ENCODE measurements at places on chromosomes 7 and 10.

DNA sequence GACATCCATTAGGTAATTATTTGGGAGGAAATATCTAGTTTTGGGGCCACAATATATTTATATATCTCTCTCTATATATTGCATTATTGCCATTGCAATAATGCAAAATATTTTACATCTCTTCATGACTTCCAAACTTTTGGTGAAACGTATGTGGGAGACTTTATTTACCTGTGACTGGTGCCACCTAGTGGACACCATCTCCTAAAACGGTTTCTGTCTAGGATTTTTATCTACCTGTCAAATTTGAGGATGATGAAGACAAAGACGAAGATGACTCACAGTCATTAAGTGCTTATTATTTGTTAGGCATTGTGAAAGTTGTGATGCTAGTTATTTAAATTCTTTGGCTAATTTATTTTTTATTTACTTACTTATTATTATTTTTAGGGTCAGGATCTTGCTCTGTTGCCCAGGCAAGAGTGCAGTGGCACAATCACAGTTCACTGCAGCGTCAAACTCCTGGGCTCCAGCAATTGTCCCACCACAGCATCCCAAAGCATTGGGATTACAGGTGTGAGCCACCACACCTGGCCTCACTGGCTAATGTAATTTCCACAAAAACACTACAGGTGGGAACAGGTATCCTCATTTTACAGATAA lies 18.7 kb upstream of the CBLL1 start:
- DNase-seq, result peak; percentile 54

- peak; percentile 9 for DNase-seq
These were observed 61.4 kb downstream of the ST7 start for GRCh38 chr7:117014673-117015133.

- DNase-seq, result no peak
These were observed 1.2 kb downstream of the YWHAG start for GRCh38 chr7:76357475-76358010.

DNA sequence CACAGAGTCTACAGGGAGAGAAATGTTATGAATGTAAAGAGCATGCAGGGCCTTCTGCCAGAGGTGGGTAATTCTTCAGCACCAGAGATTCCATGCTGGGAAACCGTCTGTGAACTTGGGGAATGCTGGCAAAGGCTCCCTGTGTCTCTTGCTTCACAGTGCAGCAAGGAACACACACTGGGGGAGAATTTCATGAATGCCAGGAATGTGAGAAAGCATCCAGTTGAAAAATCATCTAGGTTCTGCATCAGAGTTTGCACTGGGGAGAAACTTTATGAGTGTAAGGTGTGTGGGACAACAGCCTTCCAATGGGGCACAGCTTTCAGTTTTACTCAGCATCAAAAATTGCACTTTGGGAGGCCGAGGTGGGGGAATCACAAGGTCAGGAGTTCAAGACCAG lies 224.3 kb upstream of the IGFBP3 start:
- DNase-seq, result no peak

- no peak for DNase-seq
These were observed 28.2 kb upstream of the PRKAR2B start for GRCh38 chr7:107016312-107016711.

DNA sequence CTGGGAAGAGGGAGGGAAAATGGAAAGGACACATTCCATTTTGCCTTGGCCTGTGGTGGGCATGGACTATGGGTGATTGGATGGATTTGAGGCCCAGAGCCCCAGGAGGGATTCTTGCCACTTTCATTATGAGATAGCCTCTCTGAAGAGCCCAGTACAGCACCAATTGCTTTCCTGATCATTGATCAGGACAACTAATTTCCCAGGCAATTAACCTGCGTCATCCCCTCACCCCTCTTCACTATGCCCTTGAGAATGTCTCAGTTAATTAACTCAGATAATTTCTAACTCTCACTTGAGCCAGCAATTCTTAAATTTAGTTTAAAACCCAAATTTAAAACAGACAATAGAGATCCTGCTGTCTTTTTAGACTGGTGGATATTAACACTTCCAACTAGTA lies 13.5 kb upstream of the PLEKHA1 start:
- DNase-seq, result no peak

- DNase-seq, result no peak
These were observed 54.2 kb downstream of the DLG5 start for GRCh38 chr10:77872151-77872946.

- no peak for DNase-seq
These were observed 156.5 kb upstream of the HDAC9 start for GRCh38 chr7:18338910-18339523.

GRCh38 chr7:152403726-152404125 lies 32.1 kb downstream of the KMT2C start:
- no peak for DNase-seq

GRCh38 chr7:138382862-138383565 lies 77.0 kb upstream of the TRIM24 start:
- no peak for DNase-seq

GRCh38 chr7:108225531-108226181 lies 95.5 kb upstream of the LAMB4 start:
- DNase-seq, result no peak

- DNase-seq, result no peak
These were observed 113.6 kb downstream of the GRK5 start for GRCh38 chr10:119320981-119321380.

- no peak for DNase-seq
These were observed 69.7 kb upstream of the CAMK2B start for GRCh38 chr7:44395067-44395466.

GRCh38 chr10:64040781-64041180 lies 519.6 kb downstream of the REEP3 start:
- no peak for DNase-seq

GRCh38 chr7:158075633-158076001 lies 512.0 kb downstream of the PTPRN2 start:
- no peak for DNase-seq

GRCh38 chr7:42237811-42238541 lies 967 bp upstream of the GLI3 start:
- DNase-seq, result no peak

- no peak for DNase-seq
These were observed 86.2 kb downstream of the ZNF365 start for GRCh38 chr10:62460393-62460792.

DNA sequence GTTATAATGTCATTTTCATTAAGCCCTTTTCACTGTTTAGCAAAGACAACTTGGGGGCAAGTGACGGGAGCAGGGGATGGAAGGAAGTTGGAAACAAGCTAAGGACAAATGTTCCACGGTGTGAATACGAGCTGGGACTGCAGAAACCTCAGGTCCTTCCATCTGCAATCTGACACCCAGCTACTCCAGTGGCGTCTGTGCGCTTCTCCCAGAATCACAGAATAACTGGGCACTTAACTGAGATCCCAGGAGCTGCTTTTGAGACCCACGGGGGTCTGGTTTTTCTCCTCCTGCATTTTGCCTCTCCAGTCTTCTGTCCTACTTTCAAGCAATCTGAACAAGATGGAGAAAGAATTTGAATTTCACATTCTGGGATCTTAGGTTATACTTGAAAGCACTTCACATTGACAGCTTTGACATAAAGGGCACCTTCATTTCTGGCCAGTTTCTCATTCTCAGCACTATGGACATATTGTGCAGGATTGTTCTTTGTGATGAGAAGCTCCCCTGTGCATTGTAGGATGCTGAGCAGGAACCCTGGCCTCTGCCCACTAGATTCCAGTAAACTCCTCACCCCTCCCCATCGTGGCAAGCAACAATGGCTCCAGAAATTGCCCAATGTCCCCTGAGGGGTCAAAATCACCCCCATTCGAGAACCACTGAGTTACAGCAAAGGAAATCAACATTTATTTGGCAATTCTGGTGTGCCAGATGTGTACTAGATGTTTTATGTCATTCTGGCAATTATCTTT lies 194.1 kb downstream of the CACNB2 start:
- no peak for DNase-seq

DNA sequence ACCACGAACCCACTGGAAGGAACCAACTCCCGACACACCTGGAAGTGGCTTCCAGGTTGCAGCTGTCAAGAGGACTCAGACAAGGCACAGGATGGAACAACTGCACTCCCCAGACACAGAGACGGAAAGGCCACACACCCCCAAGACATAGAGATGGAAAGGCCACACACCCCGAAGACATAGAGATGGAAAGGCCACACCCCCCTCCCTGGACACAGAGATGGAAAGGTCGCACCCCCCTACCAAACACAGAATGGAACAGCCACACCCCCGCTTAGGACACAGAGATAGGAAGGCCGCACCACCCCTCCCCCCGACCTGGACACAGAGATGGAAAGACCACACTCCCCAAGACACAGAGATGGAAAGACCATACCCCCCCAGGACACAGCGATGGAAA lies 7.6 kb downstream of the ZNF511 start:
- DNase-seq, result no peak

- DNase-seq, result no peak
These were observed at the start of gene WDFY4 for GRCh38 chr10:48684792-48685623. Gene WDFY4 (plus strand): TSS chr10:48684873. CDS start chr10:48709733, 24,860 bp downstream.

DNA sequence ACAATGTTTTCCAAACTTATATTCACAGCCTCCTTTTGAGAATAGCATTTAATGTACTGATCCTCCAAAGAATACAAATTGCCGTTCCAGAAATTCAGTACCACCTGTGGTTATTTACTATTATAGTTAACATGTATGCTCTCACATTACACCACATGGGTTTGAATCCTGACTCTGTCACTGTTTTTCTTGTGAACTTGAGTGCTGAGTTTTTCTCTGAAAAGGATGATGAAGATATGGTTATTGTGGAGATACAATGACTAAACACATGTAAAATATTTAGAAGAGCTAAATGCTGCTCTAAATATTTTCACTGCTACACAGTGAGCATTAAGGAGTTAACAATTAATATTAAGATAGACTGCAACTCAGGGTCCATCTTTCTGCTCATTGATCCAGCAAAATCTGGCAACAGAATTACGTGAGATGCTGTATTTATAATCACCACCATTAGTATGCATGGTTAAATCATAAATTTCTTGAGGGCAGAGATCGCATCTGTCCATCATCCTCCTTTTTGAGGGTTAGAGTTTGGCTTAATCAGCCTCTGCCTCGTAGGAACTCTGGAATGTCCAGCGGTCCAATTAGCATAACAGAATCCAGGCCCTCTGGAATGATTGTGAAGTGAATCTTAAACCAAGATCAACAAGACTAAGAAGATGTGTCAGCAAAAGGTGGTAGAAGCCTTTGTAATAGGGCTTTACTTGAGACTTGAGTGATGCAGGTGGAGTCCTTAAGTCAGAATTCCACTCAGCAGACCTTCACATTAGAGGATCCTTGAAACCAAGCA lies 152.8 kb downstream of the MACC1 start:
- no peak for DNase-seq

DNA sequence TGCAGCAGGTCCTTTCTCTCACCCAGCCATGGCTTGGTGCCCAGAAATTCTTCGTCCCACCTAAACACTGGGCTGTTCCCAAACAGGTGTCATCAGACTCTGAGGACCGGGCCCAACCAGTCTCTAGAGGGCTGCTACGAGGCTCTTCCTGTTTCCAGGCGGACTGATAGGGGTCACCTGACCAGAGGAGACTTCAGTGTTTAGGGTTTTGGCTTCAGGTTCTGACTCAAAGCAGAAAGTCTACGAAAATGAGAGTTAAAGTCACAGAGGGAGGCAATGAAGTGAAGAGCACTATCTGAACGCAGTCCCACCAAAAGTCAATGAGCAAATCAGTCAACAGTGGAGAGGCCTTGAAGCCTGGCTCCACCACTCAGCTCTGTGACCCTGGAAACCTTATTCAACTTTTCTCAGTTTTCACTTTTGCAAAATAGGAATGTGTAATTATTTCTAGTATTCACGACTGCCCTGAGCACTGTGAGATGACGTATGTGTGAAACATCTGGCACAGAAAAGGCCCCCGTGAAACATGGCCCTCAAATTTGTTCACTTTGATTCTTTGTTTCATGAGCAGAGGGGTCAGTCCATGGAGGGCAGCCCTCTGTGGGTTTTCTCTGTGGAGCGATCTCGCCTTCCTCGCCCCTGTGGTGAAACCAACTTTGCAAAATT lies 189.9 kb upstream of the PDE1C start:
- no peak for DNase-seq

DNA sequence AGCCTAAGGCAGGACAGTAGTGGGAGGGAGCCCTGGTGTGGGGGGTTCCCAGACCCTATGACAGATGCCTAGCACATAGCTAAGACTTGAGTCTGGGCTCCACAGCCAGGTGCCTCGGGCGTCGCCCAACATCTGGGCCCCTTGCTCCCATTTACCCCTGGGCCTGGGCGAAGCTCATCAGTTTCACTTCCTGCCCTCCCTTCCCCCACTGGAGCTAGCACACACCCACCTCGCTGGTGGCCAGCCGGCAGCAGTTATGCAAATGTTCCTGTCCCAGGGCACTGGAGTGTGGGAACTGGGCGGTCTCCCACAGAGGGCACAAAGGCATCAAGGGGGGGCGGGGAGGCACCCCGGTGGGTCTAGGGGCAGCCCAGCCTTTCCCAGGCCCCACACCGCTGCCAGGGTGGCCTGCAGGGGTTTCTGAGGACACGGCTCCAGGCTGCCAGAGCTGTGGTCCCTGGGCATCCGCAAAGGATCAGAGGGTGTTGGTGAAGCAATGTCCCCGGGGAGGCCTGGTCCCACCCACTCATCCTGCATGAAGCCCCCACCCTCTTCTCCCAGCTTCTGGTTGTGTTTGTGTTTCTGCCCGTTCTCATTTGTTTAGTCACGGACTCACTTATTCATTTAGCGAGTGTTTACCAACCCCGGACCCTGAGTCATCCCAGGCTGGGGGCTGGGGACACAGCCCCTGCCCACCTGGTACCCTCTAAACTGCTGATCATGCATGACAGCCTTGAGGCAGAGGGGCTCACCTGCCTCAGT lies 20.4 kb downstream of the SH2B2 start:
- peak; percentile 32 for DNase-seq

- no peak for DNase-seq
These were observed 1.5 kb downstream of the DOCK4 start for GRCh38 chr7:112204499-112205342.

DNA sequence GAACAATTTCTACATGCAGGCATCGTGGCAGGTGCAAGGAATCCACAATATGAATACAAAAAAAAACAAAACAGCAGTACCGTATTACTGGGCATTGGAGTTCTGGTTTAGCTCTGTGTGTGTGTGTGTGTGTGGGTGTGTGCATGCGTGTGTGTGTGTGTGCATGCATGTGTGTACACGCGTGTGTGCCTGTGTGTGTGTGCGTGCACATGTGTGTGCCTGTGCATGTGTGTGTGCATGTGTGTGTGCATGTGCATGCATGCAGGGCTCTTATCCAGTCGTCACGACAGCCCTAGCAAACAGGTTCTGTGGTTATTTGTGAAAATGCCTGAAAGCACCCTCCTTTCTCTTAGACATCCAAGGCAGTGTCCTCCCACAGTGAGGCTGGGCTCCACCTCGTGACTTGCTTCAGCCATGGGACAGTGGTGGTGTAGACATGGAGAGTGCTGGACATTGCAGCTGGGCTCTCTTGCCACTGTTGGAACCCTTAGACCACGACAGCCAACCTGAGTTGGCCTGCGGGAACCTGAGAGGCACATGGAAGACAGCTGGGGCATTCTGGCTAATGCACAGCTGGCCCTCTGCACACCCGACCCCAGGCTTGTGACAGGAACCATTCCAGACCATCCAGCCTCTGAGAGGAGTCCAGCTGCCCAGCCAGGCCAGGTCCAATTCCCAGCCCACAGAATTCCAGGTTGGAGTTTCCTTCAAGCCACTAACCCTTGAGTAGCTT lies 173.4 kb upstream of the SHH start:
- no peak for DNase-seq

Measured in CD4-positive, alpha-beta T cell treated with Interleukin-15 for 4 hours (primary cell).